Stimulated activated CD4-positive, alpha-beta T cell treated with anti-CD3 and anti-CD28 coated beads, Interleukin-1b, Interleukin-23, amount 100 ng/mL, for 1 hour (primary cell): ENCODE measurements at places on chromosomes 3 and 15.
A peak's percentile ranks its signal among the peaks of the same experiment; 100 is the strongest.

GRCh38 chr15:83476708-83477107 lies 29.6 kb downstream of the SH3GL3 start:
- DNase-seq, result no peak

- DNase-seq, result no peak
Observed at GRCh38 chr3:128182656-128183055, 29.4 kb downstream of the EEFSEC start.

GRCh38 chr3:190375246-190375645 lies 12.7 kb upstream of the CLDN16 start:
- DNase-seq, result no peak

- no peak for DNase-seq
Observed at GRCh38 chr15:56040081-56041035, 46.9 kb upstream of the NEDD4 start.

DNA sequence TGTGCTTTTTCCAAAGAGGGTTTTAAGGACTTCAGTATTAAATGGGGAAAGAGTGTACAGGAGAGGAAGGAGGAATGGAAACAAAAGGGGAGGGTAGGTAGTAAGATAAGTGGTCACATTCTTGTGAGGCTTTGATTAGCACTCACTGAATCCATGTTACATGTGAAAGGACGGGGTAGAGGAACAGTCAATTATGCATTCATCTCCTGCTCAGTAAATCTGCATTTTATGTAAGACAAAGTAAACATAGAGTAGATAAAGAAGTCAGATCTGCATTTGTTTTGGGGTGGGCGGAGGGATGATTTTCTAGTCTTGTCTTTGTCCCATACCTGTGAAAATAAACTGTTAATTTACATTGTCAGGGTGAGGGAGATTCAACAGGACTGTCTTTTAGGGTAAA lies 50.8 kb downstream of the SACM1L start:
- no peak for DNase-seq

GRCh38 chr15:75054172-75054897 lies 30.9 kb downstream of the PPCDC start:
- DNase-seq, result no peak

- no peak for DNase-seq
Observed at GRCh38 chr3:127450331-127450730, 140.2 kb downstream of the TPRA1 start.

DNA sequence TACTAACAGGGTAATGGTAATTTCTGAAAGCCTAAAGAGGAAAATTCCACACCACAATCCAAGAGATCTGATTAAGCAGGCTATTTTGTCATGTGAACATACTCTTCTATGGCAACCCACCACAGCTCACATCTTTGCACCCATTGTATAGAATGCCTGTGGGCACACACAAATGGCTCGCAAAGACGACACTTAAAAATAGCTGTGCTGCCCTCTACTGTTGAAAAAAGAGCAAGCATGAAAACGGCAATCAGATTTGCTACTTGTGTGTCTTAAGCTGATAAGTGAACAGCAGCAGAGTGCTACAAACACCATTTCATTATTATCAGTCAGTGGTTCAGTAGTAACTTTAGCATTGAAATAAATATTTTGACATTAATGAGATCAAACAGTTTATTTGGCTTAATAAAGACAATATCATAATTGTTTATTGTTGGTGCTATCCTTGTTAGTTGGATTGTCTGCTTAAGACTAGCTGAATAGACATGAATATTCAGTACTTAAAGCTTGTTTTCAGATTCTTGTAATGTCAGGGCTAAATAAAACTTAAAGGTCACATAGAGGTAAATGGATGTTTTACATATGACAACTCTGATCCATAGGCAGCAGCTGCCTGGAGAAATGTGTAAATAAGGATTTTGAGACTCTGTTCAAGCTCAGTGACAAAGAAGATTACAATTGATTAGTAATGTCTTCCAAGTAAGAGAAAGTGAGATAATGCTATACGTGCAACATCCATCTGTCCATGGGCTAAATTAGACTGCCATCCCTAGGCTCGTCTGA lies 199.1 kb downstream of the LRRN1 start:
- no peak for DNase-seq

- DNase-seq, result peak; percentile 41
Observed at GRCh38 chr3:71069797-71070196, 513.7 kb downstream of the FOXP1 start.
